ENCODE measurements at places on chromosomes 5 and 9. TPM values are rescaled to one million over a fixed set of nuclear protein-coding genes. Genes with fewer than 3 reads are reported as not detected.

DNA sequence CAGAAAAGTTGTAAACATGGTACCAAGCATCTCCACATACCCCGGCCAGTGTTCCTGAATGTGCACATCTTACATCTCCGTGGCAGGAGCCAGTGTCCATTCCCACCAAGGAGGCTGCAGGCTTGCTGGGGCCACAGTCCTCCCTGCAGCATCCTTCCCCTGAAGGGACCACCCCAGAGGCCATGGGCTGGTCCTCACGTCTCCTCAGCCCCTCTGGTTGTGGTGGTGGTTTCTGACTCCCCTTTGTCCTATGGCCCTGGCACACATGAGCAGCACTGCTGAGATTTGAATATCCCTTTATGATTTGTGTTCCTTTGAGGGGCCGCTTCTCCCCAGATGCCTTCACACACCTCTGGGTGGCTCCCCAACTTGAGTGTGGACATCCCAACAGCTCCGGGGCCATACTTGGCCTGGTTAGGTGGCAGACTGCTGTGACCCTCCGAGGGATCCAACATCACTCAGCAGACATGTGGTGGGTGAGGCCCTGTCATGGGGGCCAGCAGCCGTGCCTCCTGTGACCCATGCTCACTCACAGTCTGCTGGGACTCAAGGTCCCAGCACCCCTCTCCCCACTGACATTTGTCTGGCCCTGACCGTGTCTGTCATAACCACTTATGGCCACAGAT lies 14.3 kb downstream of the PHF2 start:
- no peak for DNase-seq

- DNase-seq, result no peak
Observed at GRCh38 chr9:5468850-5469249, 18.5 kb downstream of the CD274 start.

GRCh38 chr5:17305017-17305416 lies 87.6 kb downstream of the BASP1 start:
- no peak for DNase-seq

GRCh38 chr9:113389451-113389850 lies 11.6 kb downstream of the ALAD start:
- DNase-seq, result no peak

DNA sequence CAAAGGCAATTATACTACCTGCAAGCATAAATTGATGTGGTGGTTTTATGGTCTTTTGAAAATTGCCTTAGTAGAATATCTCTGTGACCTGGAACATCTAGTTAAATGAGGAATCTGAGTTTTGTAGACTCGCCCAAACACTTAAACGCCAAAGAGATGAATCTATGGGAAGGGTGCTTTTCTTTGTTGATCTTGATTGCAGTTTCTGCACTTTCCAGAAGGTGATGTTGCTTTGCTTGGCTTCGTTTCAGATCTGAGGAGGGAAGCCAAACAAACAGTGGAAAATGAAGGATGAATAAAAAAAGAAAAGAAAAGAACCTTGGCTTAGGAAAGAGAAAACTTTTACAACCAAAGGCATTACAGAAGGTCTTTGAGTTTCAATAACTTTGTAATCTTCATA lies 1021.2 kb downstream of the NR2F1-AS1 start:
- DNase-seq, result peak; percentile 54

- DNase-seq, result peak; percentile 73
Observed at GRCh38 chr5:16975950-16976624, 40.0 kb upstream of the MYO10 start.

- DNase-seq, result peak; percentile 71
Observed at GRCh38 chr5:136057401-136058038, 28.7 kb downstream of the TGFBI start.

GRCh38 chr5:167684251-167684650 lies 607.2 kb upstream of the WWC1 start:
- peak; percentile 66 for DNase-seq

GRCh38 chr5:23139338-23140171 lies 286.4 kb upstream of the CDH12 start:
- DNase-seq, result no peak

RFESD gene
- total RNA-seq, result 1.6 TPM

ANKRD20A1 gene
- total RNA-seq, result not detected

GRIA1 gene
- 1.2 TPM for total RNA-seq

S1PR3 gene
- 20.5 TPM for total RNA-seq

TSLP gene
- total RNA-seq, result 0.79 TPM

ARAP3 gene
- total RNA-seq, result 5.5 TPM

ACOT12 gene
- total RNA-seq, result not detected

CAMK4 gene
- total RNA-seq, result 3.9 TPM

ADAMTS19 gene
- 0.10 TPM for total RNA-seq

SPATA31C1 gene
- total RNA-seq, result not detected

SLC6A3 gene
- not detected for total RNA-seq

HSDL2 gene
- 48.1 TPM for total RNA-seq

SLC28A3 gene
- total RNA-seq, result 0.42 TPM

CBY3 gene
- total RNA-seq, result not detected

PLAA gene
- 52.7 TPM for total RNA-seq

Measured in M059J (cell line).